IPS DF 19.7 (cell line): ENCODE measurements at places on chromosomes 7 and 10.

DNA sequence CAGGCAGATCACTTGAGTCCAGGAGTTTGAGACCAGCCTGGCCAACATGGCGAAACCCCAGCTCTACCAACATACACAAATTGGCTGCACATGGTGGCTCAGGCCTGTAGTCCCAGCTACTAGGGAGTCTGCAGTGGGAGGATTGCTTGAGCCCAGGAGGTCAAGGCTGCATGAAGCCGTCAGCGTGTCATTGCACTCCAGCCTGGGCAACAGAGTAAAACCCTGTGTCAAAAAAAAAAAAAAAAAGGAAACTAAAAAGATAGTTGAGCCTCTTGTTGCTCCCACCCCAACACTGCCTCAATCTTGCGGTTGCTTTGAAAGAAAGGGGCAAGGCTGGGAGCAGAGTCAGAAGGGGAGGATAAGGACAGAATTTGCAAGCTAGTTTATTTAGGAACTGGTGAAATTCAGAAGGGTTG is 69.9 kb downstream of the SYPL1 start:
- DNase-seq = no peak

GRCh38 chr10:30531751-30532530 is 97.6 kb downstream of the LYZL2 start:
- no peak for DNase-seq

DNA sequence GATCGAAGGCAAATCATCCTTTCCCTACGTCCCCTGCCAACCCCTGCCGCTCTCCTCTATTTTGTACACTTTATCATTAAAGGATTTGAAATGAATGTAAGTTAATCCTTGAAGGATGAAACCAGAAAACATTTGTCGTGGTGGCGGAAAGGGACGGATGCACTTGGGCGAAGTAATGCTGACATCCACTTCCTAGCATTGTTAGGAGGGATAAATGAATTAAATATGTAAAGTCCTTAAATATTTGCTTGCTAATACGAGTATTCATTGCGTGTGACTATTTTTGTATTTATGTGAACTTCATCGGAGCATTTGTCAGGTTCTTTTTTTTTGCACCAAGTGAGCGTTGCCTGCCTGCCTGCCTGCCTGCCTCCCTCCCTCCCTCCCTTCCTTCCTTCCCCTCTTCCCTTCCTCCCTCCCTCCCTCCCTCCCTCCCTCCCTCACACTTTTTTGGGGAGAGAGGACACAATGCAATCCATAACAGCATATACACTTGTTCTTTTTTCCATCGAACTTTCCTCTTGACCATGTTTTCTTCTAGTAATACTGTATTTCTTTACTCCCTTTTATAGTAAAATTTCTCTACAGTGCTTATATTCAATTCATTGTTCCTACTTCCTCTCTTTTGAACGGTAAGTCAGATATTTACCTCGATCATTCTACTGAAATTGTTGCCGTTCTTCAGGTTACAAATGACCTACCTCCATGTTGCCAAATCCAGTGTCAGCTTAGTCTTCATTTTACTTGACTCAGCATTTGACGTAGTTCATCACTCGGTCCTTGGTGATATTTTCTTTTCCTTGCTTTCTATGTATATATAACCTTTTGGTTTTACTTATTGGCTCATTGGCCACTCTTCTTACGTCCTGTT is 831 bp downstream of the CCDC7 start:
- DNase-seq = no peak

DNA sequence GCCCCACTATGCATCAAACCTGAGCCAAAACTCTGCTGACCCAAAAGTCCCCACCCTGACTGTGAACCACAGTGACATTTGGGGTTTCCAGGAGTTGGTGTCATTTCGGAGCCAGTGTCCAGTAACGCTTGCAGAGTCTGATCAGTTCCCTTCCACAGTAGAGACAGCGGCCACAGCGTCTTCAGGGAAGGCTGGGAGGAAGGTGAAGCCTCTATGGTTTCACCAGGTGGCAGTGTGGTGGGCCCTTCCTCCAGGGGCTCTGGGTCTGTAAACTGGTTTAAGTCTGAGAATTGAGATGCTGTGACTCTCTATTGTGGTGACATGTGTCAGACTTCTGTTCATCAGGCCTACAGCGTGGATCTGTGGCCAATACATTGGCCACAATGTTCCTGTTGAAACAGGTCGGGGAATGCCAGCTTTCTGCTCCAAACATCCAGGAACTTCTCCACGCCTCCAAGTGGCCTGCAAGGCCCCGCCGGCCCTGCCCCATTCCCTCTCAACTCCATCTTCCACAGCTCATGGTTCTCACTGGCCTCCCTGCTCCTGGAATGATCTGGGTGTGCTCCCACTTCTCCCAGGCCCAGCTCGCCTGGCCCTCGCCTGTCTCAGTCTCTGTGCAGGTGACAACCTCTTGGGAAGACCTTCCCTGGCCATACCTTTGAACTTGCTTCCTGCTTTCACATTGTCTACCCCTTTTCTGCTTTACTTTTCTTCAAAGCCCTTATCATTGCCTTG is 124.5 kb upstream of the FAM20C start:
- DNase-seq = no peak

- no peak for DNase-seq
These were observed 139.4 kb upstream of the AKR1E2 start for GRCh38 chr10:4686644-4686996.

- DNase-seq = no peak
These were observed 21.4 kb upstream of the TFEC start for GRCh38 chr7:116052006-116052405.

GRCh38 chr7:36076074-36076473 is 77.0 kb upstream of the EEPD1 start:
- DNase-seq = no peak

GRCh38 chr10:54203401-54203800 is 597.6 kb downstream of the PCDH15 start:
- no peak for DNase-seq

DNA sequence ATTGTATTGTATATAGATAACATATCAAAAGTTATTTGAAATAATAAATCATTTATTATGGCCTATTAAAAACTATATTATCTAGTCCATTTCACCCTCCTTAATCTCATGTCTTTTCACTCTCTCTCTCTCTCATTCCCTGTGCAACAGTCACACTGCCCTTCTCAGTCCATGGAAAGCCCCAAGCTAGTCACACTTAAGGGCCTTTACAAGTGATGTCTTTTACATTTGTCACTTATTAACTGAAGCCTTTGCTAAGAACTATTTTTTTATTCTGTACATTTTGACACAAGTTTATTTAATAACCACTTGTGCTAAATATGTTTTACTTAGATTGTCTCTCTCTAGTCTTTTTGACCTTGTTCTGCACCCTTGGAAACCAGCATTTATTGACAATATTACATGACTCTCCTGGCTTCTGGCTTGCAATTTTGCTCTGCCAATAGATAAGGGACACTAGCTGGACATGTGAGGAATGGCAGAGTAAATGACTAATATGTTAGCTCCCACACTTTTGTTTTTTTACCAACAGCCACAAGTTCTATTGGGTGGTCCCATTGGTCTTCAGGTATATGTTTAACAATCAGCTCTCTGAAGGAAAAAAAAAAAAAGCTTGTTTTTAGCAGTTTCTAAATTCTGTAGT is 706.8 kb upstream of the POT1 start:
- no peak for DNase-seq

DNA sequence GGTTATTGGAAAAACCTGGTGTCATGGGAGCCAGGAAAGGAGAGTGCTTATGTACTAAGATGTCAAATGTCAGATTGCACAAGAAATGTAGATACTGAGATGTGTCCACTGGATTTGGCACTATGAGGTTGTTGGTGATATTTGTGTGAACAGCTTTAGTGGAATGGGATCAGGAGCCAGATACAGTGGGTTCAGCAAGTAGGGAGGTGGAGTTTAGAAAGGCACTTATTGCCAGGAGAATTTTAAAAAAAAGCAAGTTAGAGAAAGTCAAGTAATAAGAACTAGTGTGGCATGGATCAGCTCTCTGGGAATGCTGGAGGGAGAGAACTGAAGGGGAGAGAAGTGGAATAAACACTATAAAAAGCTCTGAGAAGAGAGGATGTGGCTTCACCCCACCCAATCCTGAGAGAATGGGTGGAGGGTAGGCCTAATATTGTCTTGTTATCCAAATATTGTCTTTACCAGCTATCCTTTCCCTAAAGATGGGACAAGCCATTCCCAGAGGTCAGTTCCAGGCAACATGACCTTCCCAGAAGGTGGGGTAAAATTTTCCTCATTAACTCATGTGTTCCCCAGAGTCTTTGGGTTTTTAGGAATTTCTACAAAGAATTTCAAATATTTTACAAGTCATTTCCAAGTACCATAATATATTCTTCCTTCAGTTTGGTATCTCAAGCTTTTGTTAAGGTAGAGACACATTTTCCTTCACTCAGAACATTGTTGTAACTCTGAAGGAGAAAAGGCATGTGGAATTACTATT is 42.3 kb downstream of the ENTPD1 start:
- DNase-seq = no peak

DNA sequence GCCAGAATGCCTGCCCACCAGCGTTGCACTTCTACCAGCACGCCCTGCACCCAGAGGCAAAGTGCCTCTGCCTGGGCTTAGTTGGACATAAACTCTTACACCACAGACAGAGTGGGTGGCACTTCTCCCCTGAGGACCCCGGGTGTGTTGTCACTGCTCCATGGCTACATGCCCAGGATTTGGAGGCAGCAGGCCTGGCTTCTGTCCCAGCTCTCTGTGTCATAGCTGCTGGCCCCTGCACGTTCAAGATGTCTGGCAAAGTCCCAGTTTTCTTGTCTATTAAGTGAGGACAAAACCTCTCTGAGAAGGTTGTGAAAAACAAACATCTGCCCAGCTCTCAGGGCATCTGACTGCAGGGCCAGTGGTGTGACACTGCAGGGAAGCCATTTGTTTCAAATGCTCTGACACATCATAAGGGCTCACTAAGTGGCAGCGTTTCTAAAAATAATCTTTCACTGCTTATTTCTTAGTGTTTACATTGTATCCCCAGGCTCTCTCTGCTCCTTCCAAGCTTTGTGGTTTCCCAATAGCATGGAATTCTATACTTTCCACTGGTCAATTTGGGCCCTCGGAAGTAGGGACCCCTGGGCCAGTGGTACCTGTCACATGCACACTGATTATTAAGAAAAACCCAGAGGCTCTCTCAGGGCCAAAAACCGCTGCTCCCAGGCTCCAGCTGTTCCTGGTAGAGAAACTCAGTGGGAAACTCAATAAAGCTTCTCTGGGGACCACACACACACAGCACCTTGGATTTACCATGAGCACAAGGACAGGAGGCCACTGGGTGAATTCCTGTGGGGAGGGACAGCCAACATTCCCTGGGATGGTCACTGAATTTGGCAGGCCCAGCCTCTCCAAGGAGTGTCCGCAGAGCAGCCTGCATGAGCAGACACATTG is 86.2 kb upstream of the ANLN start:
- DNase-seq = no peak

GRCh38 chr7:108291152-108291508 is 161.0 kb upstream of the LAMB4 start:
- no peak for DNase-seq

DNA sequence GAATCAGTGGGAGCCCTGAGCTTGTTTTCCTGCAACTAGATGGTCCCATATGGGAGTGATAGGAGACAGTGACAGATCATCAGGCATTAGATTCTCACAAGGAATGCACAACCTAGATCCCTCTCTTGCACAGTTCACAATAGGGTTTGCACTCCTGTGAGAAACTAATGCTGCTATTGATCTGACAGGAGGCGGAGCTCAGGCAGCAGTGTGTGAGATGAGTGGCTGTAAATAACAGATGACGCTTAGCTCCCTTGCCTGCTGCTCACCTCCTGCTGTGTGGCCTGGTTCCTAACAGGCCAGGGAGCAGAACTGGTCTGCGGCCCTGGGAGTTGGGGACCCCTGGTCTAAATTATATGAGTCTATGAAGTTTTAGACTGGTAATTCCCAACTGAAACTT is 3.9 kb downstream of the MIOS start:
- no peak for DNase-seq

DNA sequence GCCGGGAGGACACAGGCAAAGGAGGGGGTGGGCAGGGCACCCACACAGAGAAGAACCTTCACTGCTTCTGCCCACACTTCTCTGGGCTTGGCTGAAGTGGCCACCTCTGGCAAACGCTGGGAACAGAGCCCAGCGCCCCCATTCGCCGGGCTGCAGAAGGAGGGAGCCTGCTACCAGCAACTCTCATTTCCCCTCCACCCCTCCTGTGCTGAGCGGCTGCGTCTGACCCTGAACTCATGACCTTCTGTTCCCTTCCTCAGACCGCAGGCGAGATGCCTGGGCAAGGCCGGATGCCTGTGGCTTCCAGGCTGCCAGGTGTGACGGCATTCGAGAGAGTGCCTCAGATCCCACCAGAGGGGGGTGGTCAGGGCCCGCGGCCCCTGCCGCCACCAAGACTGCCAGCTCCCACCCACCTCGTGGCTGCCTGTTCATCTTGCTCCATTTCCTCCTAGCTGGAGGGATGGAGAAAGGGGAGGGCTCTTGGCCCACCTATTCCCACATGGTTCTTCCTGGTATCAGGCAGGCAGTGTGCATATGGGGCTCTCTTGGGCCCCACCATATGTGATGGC is 19.8 kb downstream of the DNAJB12 start:
- DNase-seq = no peak

DNA sequence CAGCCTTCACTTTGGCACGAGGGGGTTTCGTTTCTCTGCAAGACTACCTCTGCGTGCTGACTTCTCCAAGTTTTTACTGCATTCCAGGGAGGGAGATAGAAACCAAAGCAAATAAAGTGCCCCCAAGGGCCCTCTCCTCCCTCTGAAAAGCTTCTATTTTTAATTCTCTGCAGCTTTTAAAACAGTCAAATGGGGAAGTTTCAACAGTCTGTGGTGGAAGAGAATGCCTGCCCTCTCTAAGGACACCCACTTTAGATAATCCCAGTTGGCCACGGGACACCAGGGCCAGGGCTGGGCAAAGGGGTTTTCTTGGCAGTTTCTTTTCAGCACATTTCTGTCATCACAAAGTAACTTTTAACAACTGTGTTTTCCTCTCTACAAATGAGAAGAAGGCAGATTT is 386.7 kb upstream of the NPVF start:
- DNase-seq = no peak

GRCh38 chr10:31121757-31122577 is 90.3 kb upstream of the ZNF438 start:
- DNase-seq = no peak

DNA sequence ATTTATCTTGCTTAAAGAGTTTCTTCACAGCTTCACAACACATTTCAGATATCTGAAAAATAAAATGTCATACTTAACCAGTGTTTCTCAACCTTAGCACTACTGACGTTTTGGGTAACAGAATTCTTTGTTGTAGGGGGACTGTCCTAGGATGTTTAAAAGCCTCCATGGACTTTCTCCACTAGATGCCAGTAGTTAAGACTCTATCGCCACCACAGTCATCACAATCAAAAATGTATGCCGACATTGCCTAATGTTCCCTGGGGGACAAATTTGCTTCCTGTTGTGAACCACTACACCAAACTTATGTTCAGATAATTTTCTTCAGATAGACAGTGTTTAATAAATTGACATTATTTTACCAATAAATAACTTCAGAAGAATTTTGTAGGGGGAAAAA is 13.4 kb downstream of the NOC3L start:
- no peak for DNase-seq
